ENCODE measurements at places on chromosomes 11 and 22. TPM values are rescaled to one million over a fixed set of nuclear protein-coding genes. Genes with fewer than 3 reads are reported as not detected.
A peak's percentile ranks its signal among the peaks of the same experiment; 100 is the strongest.

The FOLR2 gene
- total RNA-seq = not detected

DNA sequence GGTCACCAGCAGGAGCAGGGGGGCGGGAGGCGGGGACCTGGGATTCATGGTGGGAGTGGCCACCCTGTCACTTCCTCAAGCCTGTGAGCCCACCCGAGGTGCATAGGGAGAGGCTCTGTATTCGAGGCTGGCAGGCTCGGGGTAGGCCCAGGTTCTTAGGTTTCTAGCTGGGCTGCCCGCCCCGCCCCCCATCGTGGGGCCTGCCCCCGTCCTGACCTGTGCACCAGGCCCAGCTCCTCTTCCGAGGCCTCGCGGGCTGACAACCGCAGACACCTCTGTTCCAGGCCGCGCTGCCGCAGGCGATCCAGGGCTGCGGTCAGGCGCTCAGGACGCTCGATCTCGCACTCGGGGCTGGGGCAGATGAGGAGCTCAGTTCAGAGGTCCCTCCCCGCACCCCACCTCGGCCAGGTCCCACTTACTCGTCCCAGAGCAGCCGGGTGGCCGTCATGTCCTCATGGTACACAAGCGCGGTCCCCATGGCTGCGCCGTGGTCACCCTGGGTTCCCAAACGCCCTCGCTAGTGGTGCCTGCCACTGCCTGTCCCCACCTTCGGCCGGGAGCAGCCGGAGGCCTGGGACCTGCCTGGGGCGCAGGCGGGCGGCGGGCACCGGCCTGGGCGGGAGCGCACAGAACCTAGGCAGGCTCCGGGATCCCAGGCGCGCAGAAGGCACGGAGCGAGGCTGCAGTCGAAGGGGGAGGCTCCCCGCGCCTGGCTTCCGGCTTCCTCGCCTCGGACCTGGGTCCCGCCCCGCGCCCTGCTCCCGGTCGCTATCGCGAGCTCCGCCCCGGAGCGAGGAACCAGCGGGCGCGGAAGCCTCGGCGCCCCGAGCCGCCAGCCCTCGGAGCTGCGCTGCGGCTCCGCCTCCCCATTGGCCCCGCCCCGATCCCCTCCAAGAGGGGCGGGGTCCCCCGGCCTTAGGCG lies at the start of gene HDAC10:
TSS of gene HDAC10 (minus strand) at position 711 of the 922 bp plus-strand sequence. CDS start at position 478, 233 bp downstream.
- DNase-seq = peak; percentile 85

GRCh38 chr11:128616161-128616560 lies 28.8 kb upstream of the ETS1 start:
- no peak for DNase-seq

DNA sequence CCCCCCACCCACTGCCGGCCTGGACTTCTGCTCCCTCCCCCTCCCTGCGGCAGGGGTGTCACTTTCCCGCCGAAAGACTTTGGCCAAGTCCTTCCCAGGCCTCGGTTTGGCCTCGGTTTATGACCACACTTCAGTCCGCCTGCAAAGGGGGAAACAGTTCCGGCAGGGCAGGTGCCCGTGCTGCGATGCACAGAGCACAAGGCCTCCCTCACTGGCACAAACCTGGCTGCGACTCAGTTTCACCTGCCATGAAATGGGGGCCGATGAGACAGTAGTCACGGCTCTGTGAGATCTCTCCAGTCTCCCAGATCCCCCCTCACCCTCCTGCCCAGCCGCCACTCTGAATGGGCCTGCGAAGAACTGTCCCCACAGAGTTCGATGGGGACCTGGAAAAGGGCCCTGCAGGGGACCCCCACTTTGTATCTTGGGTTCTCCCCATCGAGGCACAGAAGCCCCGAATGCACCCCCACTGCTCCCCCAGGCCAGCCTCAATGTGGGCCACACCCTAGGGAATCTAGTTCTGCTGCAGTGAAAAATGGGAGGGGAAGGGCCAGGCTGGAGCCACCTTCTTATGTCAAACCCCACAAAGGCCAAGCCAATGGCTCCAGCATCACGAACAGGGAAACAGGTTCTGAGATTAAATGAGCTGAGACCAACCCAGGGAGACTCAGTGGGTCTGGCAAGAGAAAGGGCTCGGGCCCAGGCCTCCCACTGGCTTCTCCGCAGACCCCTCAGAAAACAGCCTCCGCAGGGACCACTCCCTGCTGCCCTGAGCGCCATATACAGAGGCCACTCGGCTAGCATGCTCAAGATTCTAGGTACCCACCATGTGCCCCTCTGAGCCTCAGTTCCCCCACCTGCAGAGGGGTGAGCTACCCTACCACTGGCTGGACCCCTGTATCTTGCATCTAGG lies 29.0 kb downstream of the ARVCF start:
- DNase-seq = no peak

- no peak for DNase-seq
These were observed 782.8 kb downstream of the CNTN5 start for GRCh38 chr11:99803501-99803900.

The STX5 gene
- 34.4 TPM for total RNA-seq

- DNase-seq = peak; percentile 62
These were observed 40.1 kb upstream of the CLMP start for GRCh38 chr11:123235117-123235655.

The PATE4 gene
- not detected for total RNA-seq

DNA sequence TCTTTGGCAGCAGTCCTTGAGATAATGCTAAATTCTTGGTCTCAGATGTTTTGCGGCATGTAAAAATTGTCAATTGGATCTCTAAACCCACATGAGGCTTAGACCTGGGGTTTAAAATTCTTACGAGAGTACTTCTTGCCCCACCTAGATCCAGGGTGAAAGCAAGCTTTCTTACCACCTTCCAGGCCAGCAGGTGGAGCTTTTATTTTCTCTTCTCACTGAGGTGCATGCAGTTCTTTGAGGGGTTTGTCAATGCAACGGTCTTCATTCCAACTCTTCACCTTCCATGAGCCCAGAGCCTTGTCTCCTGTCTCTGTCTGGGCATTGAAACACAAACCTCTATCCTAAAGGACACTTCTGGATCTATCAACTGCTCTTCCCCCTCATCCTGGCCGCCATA lies 154.1 kb downstream of the MYO18B start:
- DNase-seq = no peak

DNA sequence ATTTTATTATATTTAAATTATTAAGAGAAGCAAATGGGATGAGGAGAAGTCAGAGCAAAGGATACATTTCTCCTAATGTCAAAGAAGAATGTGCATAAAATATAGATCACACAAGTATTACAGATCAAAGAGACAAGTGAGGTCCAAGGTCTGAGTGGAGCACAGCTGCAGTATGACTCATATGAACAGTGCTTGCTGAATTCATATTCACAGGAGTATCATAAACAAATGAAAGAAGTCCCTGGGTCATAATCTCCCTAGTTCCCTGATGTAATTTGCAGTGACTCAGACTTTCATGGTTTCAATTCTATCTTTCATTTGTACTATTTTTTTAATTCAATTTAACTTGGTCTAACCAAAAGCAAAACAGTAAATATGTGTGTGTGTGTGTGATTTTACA lies 499.0 kb upstream of the CCDC179 start:
- DNase-seq = peak; percentile 71

- no peak for DNase-seq
These were observed 6.4 kb upstream of the GTSE1 start for GRCh38 chr22:46290121-46290842.

GRCh38 chr11:110715541-110715940 lies 3.3 kb upstream of the ARHGAP20 start:
- no peak for DNase-seq

- DNase-seq = no peak
These were observed 40.1 kb downstream of the SLC35F2 start for GRCh38 chr11:107818491-107818890.

DNA sequence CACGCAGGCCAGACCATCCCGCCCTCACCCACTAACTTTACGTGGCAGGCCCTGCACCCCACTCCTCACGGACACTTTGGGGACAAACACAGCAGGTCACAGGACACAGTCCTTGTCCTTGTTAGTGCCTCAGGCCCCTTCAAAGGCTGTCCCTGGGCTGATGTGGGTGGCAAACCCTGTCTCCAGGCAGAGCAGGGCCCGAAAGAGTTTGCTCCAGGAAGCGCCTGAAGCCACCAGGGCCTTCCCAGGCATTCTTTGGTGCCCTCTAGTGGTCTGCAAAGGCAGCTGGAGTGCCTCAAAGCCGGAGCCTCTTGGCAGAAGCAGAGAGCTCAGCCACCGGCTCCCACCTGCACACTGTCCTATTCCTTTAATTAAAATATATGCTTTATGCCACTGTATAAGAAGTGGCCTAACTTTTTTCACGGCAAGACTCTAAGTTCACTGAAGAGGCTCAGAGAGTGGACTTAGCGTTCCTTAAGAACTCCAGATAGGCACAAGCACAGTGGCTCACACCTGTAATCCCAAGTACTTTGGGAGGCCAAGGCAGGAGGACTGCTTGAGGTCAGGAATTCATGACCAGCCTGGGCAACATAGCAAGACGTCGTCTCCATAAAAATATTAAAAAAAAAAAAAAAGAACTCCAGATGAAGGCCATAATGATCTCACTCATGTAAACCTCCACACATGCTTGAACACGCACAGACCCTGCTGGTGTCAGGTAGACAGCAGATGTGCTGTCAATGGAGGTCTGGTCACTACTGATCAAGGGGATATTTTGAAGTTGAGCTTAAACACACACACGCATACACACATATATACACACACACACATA lies 11.1 kb downstream of the TXN2 start:
- peak; percentile 93 for DNase-seq

GRCh38 chr11:15113381-15113780 lies 1.3 kb upstream of the INSC start:
- no peak for DNase-seq

DNA sequence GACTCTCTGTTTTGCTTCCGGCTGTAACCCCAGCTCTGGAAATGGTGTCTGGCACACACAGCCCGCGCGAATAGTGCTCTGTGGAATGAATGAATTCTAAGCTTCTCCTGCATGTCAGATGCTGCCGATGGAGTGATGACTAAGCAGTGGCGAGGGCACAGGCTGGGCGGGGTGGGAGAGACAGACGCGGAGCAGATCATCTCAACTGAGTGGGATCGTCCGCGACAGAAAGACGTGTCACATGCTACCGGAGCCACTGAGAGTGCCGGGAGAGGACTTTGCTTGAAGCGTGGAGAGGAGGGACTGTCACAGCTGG lies 334.5 kb downstream of the CTTN start:
- no peak for DNase-seq

The OR5B21 gene
- not detected for total RNA-seq

The FGF19 gene
- total RNA-seq = not detected

GRCh38 chr11:8335186-8335585 lies 71.5 kb upstream of the LMO1 start:
- no peak for DNase-seq

The C11orf91 gene
- not detected for total RNA-seq

DNA sequence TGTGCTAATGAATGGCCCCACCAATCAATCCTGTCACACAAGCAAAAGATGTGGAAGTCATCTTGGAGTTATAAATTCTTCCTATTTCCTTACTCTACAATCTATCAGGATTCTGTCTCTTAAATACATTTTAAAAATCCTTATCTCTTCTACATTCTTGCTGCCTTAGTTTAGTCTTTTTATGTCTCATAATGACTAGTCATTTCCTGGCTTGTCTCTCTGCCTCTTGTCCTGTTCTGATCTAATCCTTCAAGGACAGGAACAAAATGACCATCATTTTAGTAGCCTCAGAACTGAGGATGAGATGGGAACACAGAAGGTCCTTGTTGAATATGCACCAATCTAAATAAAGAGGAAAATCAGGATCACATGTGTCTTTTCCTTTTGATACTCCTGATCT lies 56.6 kb upstream of the LIN7C start:
- no peak for DNase-seq

DNA sequence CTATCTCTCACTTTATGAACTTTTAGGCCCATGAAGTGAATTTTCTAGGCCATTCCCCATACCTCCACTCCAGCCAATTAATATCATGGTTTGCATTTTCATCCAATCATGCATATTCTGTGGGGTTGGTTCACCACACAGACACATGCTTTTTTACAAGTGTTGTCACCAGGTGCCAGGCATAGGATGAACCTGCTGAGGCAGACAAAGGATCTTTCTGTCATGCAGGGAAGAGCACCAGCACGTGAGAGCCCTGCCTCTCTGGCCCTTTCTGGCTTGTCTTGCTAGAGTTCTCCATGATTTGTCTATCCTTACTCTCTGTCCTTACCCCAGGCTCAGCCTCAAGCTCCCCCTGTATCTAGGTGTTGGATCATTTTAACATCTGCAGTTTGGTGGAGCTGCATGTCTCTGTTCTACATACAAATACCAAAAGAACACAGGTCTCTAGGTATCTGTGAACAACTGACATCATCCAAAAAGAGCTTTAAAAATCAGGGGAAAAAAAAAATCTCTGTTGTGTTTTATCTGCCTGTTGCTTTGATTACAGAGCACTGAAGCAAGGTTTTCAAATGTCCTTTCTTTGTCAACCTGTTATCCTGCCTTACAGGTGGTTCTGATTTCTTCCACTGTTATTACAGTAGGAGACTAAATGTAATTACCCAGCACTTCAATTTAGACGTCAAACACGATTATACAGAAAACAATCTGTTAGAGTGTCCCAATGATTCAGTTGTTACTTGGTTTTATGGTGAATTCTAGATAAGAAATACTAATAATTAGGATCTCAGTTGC lies 58.4 kb upstream of the GRAMD1B start:
- no peak for DNase-seq

DNA sequence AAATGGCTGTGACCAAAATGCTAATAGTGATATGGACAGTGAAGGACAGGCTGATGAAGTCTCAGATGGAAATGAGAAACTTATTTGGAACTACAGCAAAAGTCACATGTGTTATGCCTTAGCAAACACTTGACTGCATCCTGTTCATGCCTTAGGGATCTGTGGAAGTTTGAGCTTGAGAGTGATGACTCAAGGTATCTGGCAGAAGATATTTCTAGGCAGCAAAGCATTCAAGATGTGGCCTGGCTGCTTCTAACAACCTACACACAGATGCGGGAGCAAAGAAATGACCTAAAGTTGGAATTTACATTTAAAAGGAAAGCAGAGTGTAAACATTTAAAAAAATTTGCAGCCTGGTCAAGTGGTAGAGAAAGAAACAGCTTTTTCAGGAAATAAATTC lies 28.1 kb upstream of the CD81 start:
- no peak for DNase-seq

DNA sequence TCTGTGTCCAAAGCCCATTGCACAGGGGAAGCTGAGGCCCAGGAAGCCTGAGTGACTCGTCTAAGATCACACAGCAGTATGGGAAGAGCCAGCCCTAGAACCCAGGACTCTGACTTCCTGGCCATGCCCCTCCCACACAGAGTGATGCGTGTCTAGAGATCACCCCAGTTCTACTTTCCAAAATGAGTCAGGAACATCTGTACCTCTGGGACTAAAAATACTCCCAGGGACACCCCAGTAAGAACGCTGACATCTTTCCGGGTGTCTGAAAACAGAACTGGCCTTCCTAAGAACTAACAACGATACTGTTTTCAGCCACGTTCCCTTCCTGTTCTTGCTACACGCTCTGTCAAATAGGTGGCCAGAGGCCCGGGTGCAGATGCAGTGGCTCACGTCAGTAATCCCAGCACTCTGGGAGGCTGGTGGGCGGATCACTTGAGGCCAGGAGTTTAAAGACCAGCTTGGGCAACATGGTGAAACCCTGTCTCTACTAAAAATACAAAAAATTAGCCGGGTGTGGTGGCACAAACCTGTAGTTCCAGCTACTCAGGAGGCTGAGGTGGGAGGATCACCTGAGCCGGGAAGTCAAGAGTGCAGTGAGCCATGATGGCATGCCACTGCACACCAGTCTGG lies 21.7 kb upstream of the PDGFB start:
- DNase-seq = no peak

Data from dermis blood vessel endothelial cell (primary cell).